ENCODE measurements at places on chromosomes 2 and 18.

DNA sequence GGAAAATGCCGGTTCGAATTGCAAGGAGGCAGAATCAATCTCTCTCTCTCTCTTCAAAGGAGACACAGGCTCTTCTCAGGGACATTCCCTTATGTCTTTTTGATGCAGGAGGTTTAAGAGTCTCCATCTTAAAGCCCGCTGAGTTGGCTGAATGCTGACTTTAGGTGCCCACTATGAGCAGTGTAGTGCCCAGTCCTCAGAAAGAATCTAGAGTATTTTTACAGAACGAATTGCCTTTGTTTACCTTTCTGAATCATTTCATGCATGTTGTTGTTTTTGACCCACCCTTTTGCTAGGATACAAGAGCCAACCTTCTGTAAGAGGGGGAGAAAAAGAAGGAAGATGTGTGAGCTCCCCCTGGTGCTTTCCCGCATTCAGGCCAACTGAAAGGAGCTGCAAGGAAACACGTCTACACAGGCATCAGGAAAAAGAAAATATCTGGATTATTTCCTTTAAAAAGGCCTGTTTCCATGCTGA lies 193.5 kb upstream of the TCF4 start:
- no peak for DNase-seq

GRCh38 chr2:11571170-11571569 lies 37.3 kb downstream of the GREB1 start:
- no peak for DNase-seq

DNA sequence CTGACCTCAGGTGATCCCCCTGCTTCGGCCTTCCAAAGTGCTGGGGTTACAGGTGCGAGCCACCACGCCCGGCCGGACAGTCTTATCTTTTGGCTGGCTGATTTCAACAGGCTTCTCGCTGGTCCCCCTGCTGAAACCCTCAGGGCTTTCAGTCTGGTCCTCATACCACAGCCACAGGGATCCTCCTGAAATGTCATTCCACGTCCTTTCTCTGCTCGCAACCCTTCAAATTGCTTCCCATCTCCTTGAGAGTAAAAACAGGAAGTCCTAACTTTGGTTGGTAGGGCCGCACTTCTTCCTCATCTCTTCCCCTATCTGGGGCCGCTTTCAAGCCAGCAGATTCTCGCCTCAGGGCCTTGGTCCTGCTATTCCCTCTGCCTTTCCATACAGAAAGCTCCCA lies 1.4 kb upstream of the CAB39 start:
- DNase-seq: no peak

GRCh38 chr2:196168181-196168580 lies 3.2 kb downstream of the STK17B start:
- DNase-seq: no peak

DNA sequence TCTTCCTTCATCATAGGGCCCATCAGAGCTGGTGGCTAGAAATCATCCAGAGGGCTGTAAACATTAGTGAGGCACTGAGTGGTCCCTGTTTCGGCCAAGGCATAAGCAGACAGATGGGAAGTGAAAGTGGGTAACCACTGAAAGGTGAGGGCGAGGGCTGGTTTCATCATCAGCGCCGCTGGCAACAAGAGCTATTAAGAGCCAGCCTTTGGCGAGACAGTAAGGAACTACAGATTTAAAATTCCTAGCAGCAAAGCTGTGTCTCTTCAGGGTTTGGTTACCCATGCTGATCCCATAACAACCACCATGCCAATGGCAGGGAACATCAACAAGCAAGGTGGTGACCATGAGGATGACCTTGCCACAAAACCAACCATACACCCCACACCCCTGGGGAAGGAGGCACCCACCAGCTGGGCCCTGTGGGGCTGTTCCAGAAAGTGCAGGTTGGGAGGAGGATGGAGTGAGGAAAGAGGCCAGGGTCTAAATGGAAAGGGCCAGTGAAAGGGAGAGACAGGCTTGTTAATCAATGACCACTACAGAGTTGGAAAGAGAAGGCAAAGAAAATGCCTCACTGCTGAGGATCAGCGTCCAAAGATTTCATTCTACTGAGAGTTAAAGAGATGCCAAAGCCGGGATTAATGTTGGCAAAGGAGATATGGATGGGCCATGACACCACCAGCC lies 9.0 kb upstream of the SLC20A1 start:
- DNase-seq: no peak

Measured in activated T-helper 9 cell treated with anti-CD3 and anti-CD28 coated beads, Interleukin-2, amount 50 U/mL, for 16 hours (primary cell).